ENCODE measurements at places on chromosomes 1 and 21.

DNA sequence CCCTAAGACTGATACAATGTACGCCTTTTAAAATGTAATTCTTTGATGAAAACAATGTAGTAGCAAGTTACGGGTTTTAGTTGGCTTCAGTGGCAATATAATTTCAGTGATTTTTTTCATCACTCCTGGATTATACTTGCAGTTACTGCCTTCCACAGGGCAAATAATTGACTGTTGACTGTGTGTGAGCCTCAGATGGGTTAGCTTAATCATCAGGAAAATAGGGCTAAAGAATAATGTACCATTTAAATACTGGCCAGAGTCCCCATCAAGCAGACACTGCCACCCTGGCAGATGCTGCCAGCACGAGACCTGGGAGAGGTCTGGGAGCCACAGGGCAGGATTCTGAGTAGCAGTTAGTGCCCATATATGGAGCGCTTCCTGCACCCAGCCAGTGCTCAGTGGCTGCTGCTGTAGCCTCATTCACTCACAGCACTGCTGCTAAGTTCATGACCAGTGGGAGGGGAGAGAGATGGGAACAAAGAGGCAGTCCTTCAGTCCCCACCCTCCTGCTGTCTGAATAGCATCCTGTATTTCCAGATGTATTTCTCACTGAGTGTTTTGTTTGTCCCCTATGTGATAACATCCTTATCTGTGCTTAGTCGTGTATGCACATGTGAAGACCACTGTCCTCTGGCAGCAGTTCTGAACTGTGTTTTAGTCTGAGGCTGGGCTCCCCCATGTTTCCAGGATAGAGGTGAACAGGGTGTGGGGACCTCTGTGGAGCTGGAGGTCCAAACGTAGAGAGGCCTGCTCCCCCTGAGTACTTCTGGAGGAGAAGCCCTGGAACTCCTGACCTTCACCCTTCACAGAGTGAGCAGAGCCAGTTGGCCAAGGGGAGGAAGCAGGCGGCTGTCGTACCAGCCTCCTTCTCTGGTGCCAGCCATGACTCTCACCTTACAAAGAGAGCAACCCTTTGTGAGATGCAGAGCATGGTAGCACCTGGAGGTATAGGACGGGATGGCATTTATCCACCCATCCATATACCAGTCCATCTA is 80.4 kb downstream of the ADARB1 start:
- no peak for DNase-seq

DNA sequence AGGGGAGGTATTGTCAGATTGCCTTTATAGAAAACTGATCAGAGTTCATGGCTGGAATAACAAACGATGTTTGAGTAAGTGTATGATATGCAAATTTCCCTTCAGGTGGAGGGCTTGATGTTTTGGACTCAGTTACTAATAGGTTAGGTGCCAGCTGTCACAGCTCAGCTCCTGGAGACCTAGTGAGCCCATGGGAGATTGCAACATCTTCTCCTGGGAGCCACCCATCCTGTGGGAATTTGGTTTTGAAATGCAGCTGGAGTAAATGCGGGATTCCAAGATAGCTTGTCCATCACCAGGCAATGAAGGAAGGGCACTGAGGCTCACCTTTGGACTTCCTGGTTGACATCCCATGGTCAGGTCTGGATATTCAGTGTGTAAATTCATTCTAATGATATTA is 211.4 kb upstream of the NRIP1 start:
- no peak for DNase-seq

DNA sequence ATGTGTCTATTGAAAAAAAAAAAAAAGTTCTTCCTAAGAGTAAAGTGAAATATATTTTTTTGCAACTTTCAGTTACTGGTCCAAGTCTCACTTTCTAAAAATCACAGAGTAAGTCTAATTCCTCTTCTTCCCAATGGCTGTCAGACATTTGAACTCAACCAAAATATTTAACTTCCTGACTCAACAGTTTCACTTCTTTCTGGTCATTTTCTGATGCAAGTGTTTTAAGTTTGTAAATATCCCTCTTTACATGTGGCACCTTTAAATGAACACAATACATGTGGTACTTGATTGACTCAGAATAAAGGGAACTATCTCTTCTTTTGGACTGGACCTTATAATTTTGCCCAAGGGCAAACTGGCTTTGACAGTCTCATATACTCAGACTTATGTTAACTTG is 76.7 kb downstream of the ASH1L start:
- no peak for DNase-seq

DNA sequence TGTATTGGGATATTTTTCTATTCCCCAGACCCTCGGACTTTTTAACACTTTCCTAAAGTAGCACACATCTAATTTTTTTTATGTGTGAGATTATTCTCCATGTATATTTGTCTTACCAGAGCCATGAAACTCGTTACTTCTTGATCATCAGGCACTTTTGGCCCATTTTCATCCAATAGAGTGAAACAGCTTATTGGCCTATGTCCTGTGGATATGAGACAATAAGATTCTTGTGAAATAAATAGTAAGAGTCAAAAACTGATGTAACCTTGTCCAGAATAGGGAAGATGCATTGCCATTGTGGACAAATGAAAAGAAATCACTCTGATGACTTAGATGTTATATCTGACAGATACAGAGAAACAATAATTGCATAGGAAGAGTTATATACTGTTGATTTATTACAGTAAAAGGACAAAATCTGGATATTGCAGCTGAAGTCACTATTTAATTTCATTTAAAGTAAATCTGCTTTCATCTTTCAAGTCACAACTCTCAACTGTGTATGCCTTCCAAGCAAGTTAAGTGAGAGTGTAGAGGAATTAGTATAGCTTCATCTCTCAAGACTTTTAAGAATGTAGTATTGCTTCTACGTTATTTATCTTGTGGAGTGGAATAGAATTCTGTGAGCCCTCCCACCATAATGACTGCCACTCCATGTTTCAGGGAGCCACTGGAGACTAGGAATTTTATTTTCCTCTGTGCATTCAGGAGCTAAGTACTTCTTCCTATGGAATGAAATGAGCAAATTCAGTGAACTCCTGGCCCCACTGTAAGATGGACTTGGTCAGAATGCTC is 86.9 kb downstream of the ADAMTS1 start:
- DNase-seq = no peak

DNA sequence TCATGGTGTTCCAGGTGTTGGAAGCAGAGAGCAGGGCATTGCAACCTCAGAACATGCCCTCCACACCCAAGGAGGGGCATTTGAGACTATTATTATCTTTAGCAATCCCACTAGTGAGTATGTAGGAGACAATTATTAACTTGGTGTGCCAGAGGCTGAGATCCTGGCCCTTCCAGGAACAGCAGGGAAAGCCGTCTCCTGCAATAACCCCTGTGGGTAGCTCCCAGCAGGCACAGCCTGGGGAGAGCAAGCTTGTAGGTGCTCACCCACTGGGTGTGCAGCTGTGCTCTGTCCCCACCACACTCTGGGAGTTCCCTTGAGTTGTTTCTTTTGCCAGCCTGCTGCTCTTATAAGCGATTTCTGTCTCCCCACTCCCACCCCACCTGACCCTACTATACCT is 10.3 kb downstream of the CFAP107 start:
- DNase-seq = no peak

DNA sequence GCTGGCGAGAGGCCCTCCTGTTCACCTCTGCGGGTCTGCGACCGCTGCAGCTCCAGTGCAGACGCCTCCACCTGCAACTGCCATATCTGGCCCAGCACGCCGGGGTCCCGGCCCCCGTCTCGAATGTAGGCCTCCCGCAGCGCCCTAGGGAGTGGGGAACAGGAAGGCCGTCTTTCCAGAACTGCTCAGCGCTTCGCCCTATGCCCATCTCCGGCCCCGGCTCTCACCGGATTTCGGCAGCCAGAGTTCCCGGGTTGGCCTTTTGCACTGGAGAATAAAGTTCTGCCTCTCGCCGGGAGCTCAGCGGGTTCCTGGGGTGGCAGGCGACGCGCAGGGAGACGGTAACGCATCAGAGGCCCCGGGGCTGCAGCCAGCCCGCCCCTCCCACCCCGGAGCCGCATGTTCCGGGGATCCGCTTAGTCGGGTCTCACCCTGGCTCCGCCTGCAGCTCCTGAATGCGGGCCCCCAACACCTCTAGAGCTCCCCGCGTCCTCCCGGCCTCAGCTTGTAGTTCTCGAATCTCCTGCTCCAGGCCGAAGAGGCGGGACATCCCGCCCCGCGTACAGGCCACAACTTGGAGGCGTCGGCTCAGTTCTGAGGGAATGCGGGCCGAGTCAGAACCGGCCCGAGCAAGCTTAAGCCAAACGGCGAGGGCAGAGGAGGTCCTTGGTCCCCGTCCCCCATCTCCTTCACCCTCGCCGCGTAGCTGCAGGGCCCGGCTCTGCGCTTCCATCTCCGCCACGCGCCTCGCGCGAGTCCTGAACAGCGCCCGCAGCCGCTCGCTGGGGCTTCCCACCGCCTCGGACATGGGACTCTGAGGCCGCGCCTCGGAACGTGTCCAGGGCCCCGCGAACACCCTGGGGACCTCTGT is 1.1 kb downstream of the CCDC17 start:
- DNase-seq = no peak

- no peak for DNase-seq
These were observed 1.3 kb upstream of the RD3 start for GRCh38 chr1:211493133-211493871.

DNA sequence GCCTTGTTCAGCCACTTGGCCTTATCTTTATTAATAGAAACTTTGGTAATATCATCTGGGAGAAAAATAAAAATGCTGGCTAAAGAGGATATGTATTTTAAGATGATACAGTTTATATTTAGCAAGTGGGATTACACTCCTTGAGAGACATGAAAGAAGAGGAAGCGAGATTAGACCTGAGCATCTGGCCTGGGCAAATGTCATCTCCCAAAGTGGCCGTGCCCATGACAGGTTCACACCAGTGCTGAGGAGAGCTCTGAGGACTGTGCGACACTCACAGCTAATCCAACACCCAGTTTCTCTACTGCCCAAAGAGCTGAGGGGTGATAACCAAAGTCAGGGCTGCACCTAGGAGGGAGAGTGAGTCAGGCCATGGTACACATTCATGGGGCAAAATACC is 121.7 kb upstream of the DUSP10 start:
- DNase-seq = no peak

GRCh38 chr1:85344256-85344694 is 67.8 kb upstream of the BCL10 start:
- DNase-seq = no peak

DNA sequence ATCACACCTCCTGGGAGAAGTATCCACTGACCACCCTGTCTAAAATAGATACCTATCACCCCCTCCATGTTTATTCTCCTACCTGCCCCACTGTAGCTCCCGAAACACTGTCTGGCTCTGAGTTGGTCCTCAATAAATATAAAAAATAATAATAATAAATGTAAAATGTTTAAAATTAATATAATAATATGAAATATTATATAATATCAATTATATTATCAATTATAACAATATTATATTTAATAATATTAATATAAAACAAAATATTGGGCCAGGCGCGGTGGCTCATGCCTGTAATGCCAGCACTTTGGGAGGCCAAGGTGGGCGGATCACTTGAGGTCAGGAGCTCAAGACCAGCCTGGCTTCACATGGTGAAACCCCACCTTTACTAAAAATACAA is 52.3 kb upstream of the TIAM1 start:
- no peak for DNase-seq

DNA sequence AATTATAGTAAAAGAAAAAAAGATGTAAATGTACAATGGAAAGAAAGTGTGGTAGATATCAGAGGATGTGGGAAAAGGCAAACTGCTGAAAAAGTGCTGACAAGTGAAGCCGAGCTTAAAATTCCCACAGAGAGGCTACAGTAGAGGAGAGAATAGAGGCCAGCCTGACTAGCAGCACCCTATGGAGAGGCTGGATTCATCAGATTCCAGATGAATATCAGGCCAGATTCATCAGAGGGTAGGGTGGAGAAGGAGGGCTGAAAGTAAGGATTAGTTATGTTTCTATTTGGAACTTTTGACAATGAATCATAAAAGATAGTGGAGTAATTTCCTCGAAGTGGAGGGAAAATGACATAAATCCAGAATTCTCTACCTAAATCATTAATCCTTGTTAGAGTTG is 60.4 kb upstream of the NEK7 start:
- no peak for DNase-seq

- DNase-seq = no peak
These were observed 37.3 kb downstream of the CHAF1B start for GRCh38 chr21:36422279-36423098.

- DNase-seq = no peak
These were observed 3.8 kb downstream of the NT5C1A start for GRCh38 chr1:39668111-39668510.

DNA sequence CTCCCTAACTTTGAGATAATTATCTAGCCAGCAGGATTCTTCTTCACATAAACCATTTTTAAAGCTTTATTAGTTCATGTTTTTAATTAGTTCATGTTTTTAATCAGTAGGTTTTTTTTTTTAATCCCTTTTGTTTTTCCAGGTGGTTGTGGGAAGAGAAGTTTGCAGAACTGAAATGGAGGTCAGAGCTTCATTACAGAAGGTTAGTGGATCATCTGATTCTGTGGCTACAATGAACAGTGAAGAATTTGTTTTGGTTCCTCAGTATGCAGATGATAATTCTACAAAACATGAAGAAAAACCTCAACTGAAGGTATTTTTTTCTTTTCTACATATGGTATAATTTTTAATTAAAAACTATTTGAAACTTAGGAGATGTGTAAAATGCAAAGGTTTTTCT is 59.7 kb downstream of the RABGAP1L start:
- DNase-seq = no peak

DNA sequence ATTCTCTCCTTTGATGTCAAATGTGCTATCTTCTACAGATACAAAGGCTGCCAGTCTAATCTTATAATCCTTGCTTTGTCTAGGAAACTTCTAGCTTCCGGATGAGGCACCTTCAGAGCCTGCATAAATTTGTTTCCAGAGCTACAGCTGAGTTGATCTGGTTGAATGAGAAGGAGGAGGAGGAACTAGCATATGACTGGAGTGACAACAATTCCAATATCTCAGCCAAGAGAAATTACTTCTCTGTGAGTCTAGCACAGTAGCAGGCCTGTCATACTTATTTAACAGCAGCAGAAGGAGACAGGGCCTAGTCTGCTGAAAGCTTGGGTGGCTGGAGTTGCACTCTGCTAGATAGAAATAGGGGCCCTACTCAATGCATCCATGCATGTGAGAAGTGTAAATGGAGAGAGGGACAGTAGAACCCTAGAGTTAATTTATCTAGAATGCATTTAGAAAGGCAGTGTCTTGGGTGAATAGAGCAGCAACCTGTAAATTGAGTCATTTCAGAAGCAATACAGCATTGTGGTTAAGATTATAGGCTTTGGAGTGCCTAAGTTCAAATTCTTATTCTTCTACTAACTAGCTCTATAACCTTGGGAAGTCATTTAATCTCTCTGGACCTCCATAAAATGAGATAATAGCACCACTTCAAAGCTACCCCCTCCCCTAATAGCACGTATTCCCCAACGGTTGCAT is 89.0 kb downstream of the MACF1 start:
- peak; percentile 14 for DNase-seq

DNA sequence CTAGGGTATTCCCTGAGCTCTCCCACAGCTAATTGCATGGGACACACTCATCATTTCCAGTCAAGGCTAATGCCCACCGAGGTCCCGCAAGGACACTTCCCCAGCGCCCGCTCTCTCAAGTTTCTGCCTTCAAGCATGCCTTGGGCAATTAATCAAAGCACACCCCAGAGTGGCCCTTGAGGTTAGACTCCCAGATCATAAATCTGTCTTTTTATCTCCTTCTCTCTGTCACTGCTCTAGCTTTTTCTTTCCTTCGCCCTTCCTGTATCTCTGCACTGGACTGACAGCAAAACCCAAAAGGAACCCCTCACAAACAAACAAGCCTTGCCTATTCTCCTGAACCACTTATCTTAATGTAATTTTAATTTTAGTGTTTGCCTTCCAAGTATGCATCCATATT is 7.9 kb upstream of the EXOSC10 start:
- no peak for DNase-seq
